ENCODE measurements at places on chromosomes 4 and X. TPM values are rescaled to one million over a fixed set of nuclear protein-coding genes. Genes with fewer than 3 reads are reported as not detected.

The TXK gene
- 0.43 TPM for total RNA-seq

The LINC00632 gene
- total RNA-seq = 158 TPM

DNA sequence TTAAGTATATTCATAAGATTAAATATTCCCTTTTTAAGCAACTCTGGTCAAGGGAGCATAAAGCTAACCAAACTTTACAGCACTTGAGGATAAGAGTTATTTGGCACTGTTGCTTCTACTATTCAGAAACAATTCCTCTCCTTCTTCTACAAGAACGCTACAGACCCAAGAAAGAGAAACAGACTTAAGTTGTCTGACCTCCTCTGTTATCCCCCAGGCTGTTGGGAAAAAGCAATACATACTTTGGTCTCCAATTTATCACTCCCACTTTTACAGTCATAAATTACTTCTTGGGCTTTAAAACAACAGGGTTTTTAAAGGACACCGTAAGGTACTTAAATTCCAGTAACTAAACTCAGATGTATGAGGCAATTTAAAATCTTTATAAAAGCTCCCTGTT lies 147.4 kb downstream of the COL25A1 start:
- no peak for DNase-seq

DNA sequence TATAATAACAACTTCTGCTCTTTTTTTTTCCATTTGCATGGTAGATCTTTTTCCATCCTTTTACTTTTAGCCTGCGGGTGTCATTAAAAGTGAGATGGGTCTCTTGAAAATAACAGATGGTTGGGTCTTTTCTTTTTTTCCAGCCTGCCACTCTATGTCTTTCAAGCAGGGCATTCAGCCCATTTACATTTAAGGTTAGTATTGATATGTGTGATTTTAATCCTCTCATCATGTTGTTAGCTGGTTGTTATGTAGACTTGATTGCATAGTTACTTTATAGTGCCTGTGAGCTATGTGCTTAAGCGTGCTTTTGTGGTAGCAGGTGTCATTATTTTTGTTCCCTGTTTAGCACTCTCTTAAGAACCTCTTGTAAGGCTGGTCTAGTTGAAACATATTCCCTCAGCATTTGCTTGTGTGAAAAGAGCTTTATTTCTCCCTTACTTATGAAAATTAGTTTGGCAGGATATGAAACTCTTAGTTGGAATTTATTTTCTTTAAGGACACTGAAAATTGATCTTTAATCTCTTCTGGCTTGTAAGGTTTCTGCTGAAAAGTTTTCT lies 326.1 kb downstream of the SH3BGRL start:
- no peak for DNase-seq

DNA sequence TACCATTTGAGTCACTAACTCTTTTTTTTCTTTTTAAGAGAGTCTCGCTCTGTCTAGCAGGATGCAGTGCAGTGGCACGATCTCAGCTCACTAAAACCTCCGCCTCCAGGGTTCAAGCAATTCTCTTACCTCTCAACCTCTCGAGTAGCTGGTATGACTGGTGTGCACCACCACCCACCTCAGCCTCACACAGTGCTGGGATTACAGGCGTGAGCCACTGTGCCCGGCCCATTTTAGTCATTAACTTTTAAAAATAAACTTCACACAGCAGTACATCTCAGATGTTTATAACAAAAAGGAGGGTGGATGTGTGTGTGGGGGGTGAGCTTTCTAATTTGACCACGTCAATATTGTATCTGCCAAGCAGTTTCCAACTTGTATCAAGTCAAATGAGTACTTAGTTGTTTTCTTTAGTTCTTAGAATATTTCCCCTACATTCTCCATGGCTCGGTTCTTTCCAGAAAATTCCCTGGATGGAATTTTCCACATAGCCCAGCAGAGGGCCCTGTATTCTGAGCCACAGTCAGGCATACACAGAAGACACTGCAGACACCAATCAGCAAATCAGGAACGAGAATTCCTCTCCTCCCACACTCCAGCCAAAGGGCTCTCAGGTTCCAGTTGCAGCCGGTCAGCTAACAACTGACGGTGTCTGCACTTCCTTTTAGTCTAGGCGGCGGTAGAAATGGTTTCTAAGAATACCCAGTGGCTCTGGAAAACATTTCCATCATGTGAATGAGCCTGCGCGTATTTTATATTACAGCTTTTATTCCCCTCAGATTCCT lies 20.1 kb upstream of the ARAF start:
- peak; percentile 70 for DNase-seq
